ENCODE measurements at places on chromosomes 5 and 9.

GRCh38 chr9:69696802-69697201 is 24.6 kb upstream of the APBA1 start:
- DNase-seq = no peak

DNA sequence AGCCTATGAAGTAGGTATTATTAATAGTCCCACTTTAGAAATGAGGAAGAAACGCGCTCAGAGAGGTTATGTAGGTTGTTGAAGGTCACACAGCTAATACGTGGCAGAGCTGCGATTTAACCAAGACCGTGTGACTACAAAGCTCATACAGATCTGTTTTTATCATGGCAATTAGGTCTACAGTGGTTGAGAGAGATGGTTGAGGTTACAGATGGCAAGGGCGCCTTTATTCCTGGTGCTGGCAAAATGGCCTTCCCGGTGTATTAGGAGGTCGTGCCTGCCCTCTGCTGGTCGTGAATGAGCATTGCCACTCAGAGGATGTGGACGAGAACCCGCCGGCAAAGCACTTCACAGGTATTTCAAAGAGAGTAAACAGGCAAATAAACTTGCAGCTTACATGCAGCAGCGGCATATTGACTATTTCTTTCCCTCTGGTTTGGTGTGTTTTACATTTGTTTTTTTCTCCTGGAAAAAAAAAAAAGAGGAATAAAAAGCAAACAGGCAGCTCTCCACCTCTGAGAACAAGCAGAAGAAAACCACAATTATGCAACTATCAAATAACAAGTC is 65.3 kb upstream of the EGFLAM start:
- DNase-seq = peak; percentile 11

DNA sequence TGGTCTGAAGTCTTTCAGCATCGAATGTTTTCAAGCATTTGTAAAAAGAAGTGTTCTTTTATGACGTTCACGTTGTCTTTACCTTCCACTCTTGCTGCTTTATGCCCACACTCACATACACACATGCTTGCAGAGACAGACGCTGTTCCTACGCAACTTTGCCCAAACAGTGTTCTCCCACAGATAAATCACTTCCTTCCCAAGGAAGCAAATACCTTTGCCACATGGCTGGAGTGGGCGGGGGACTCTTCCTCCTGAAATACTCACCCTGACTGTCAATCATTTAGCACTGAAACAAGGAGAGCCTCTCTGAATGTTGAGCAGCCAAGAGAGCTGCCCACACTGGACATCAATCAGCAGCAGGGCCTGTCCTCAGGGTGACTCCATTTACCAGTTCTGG is 22.4 kb upstream of the ASTN2 start:
- DNase-seq = no peak

DNA sequence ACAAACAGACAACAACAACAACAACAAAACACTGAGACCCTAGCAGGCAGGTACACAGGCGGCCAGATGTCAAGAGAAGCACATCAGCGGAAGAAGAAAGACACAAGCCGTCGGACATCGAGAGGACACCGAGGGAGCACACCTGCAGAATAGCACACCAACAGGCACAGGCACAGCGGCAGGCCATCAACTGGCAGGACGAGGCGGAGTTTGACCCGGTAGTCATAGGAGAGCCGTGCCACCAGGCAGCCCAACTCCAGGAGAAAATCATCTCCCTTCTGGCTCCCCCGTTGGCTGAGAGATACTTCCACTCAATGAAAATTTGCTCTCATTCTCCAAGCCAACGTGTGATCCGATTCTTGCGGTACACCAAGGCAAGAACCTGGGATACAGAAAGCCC is 352.1 kb upstream of the IZUMO3 start:
- DNase-seq = no peak

GRCh38 chr5:1343931-1344901 is 683 bp downstream of the CLPTM1L start:
- no peak for DNase-seq

- DNase-seq = peak; percentile 18
These were observed 10.2 kb upstream of the TIFAB start for GRCh38 chr5:135462304-135462703.

DNA sequence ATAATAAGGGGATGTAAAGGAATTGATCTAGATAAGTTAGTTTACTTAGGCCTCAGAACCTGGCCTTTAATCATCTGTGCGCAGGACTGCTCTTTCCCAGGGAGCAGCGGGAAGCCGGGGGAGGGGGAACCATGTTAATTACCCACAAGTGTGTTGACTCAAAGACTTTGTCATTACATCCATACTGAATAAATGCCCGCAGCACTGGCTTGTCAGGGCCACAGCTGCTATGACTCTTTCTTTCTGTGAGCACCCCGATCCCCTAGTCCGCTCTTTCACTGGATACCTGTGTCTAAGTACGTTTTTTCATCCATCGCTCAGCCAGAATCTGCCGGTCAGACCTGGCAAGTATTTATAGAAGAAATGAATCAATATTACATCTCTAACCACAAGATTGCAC is 249.3 kb upstream of the DMRT1 start:
- DNase-seq = no peak

- DNase-seq = no peak
These were observed 834.2 kb upstream of the DMAC1 start for GRCh38 chr9:8633784-8634183.

DNA sequence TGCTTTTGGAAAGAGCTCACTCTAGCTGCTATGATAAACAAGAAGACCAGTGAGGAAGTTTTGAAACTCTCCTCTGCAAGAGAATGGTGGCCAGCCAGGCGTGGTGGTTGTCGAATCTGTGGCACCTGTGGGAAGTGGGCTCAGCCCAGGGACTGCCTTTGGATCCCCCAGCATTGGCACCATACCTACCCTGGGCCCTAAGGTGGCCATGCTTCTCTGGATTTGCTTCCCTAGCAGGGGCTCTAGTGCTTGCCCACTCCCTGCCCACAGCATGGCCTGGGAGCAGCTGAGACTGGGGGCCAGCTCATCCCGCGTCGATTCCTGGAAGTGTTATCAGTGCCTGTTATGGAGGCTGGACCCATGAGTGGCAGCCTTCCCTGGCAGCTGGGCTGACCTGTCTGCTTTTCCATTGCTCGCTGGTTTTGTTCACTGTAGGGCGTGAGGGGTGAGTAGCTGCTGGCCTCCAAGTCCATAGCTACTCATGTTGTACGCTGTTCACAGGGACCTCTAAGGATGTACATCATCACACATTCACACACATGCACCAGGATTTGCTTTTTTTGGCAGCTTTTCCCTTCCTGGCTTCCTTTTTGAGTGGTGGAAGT is 2.3 kb downstream of the SLC22A4 start:
- DNase-seq = no peak

DNA sequence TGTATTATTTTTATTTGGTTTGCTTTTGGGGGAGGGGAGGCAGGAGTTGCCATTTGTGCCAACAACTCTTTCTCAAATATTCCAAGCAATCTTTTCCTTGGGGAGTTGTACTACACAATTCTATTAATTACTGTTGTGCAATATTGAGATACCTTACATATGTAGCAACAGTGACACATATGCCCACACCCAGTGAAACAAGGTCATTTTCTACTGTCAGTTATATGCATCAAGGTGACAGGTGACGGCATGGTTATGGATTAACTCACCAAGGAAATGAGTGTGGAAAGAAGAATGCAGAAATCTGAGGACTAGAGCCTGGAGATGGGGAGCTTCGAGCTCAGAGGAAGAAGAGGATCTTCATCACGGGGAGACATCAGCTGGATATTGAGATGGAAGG is 17.9 kb upstream of the MSMP start:
- DNase-seq = no peak

- no peak for DNase-seq
These were observed 38.3 kb downstream of the ANKRD33B start for GRCh38 chr5:10602031-10602806.

- DNase-seq = no peak
These were observed 44.7 kb downstream of the RNF130 start for GRCh38 chr5:180026734-180027458.

GRCh38 chr5:157540707-157541446 is 34.7 kb downstream of the ADAM19 start:
- no peak for DNase-seq

GRCh38 chr9:114233491-114234185 is 78.3 kb downstream of the COL27A1 start:
- DNase-seq = no peak

DNA sequence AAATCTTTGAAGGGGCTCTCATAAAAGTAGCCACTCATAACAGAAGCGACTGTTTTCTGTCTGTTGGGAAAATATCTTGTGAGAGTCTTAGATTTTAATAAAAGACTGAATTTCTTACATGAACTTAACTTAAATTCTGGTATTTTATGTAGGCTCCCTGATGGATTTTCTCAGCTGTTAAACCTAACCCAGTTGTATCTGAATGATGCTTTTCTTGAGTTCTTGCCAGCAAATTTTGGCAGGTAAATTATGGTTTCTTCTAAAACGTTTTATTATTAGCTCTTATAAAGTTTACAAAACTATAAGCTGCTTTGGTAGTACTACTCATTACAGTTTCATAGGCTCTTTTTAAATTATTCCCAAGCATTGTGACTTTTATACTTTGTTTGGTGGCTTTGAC is 87.0 kb downstream of the ERBIN start:
- no peak for DNase-seq

Measured in activated naive CD4-positive, alpha-beta T cell (primary cell).